AG08395 (cell line): ENCODE measurements at places on chromosomes 4 and X.
A peak's percentile ranks its signal among the peaks of the same experiment; 100 is the strongest.

- peak; percentile 41 for DNase-seq
These were observed 74.0 kb downstream of the ATG4A start for GRCh38 chrX:108165383-108166111.

GRCh38 chrX:121761845-121762244 lies 714.4 kb downstream of the GLUD2 start:
- no peak for DNase-seq

- DNase-seq: peak; percentile 35
These were observed 98.0 kb upstream of the DCLK2 start for GRCh38 chr4:149980121-149980682.

GRCh38 chr4:20944451-20944850 lies 244.2 kb downstream of the PACRGL start:
- DNase-seq: no peak

DNA sequence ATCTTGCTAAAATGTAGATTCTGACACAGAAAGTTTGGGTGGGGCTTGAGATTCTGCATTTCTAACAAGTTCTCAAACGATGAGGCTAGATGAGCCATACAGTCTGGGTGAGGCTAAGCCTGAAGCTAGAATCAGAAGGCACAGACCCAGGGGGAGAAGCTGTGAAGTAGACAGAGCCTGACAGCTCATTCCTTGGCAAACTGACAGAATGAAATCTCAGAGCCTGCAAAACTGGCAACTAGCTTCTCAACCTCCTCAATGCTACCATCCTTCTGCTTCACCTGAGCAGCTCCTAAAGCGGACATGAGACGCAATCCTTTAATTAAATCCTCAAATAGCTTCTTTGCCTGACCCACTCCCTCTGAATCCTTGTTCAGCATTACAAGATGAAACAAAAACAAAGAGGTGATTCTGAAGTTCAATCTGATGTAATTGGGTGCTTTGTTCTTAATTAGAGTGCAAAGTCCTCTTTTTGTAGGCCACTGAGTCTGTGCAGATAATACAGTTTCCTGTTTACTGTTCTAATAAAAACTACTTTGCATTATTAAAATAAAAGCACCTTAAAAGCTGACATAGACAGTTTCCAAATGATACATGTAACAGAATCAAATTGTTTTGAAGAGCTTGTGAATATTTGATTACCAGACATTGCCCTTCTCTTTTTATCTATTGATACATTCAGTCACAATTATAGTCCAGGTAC lies 71.0 kb upstream of the BMP2K start:
- DNase-seq: peak; percentile 66

GRCh38 chr4:32133734-32134133 lies 1413.6 kb downstream of the PCDH7 start:
- DNase-seq: no peak
